ENCODE measurements at places on chromosomes 5 and 9.

DNA sequence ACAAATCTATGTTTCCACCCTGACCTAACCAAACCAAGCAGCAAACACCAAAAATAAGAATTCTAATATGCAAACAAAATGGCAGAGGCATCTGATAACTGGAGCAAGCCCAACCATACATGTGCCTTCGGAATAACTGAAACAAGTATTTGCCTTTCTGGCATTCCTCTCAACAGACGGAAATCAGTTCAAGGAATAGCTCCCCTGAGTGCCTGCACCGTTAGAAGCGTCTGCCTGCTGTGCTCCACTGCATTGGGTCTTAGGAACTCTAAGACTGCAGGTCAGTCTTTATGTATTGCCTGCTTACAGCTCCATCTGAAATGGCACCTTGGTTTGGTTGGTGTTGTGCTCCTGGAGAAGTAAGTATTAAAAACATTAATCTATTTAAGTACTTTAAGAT, 98.5 kb downstream of the MRPS27 start:
- no peak for DNase-seq

DNA sequence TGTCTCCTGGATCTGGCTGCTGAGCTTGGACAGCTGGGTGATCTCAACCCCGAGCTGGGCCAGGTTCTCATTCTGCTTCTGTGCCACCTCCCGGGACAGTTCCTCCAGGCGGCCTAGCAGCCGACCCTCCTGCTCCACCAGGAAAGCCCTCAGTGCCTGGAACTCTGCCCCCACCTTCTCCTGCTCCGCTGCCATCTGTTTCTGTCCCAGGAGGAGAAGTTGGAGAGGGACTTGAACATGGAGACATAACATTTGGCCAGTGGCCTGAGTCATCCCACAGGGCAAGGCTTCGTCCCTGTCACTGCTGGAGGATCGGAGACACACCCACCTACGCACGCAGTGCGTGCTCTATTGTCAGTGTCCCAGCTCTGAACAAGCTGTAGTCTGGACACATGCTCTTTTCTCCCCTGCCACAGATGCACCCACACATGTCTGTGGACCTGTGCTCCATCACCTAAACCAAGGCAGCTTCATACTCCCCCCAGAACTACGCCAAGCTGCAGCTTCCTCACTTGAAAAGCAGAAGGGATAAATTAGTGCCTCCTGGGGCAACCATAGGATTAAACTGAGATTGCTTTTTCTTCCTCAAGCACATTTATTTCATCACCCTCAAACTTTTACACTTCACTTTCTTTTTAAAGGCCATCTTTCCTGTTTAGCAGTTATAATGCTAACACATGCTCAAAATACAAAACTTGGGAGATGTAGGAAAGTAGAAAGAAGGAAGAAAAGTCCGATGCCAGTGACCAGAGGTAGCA, 4.9 kb downstream of the TRIM7 start:
- DNase-seq: no peak

- no peak for DNase-seq
These were observed 25.8 kb upstream of the IFNA14 start for GRCh38 chr9:21265421-21266189.

DNA sequence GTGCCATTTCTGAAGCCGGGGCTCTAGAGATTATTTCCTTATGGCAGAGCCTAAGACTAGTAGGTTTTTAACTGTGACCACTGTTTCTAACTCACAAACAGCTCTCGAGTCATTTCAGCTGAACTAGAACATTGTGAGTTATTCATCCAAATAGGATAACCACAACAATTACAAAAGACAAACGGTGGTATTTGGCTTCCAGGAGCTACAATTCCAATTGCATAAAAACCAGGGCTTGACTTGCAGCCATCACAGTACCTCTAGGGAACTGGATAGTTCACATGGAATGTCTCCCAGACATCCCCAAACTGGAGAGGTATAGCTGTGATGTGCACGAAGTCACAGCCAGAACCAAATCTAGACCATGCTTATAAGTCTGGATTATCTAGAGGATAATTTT, 224.8 kb downstream of the FAM114A2 start:
- no peak for DNase-seq

DNA sequence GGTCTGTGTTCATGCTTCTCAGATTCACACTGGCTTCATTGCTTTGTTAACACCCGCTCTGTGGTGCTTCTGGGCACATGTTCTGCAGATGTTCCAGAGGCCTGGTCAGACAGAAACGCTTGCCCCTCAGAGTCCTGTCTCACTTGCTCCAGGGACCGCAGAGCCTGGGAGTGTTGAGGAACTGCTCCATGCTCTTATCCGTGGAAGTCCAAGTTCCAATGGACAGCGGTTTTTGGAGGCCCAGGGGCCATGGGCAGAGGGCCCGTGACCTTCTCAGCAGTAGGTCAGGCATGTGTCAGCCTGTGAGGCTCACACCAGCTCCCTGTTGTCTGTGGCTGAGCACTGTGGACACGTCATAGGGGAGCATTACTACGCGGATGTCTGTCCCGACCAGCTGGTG, 364.7 kb upstream of the IRX1 start:
- DNase-seq: no peak

GRCh38 chr9:83988411-83988810, 7.8 kb downstream of the RMI1 start:
- DNase-seq: no peak

- DNase-seq: no peak
These were observed 47.1 kb downstream of the SLC38A9 start for GRCh38 chr5:55665065-55665464.

DNA sequence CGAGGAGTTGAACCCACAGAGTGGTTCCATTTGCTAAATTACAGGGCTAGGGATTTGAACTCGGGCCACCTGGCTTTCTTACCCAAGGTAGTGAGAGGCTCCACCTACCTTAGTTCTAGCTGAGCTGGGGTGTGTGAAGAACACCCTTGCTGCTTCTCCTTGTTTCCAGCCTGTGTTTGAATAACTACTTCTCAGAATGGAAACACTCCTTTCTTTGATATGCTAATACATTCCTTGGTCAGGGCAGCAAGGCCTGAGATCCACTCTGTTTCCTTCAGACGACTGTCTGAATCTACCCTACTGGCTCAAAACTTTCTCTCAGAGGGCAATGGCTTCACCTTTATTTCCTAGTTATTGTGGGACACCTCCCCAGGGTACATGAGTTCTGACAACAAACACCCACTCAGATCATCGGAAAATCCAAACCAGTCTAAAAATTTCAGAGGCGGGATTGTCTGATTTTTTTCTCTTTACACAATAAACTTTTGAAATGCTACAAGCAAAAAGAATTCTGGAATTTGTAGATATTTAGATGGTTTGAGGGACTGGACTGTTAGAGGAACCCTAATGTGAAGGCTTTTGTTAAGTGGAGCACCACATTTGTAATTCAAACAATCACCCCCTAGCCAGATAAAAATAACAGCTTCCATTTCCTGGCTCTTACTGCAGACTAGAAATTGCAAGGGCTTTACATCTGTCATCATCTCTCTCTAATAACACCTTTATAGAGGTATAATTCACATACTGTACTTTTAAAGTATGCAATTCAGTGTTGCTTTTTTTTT, 4.0 kb upstream of the ATP6V1G1 start:
- DNase-seq: no peak

DNA sequence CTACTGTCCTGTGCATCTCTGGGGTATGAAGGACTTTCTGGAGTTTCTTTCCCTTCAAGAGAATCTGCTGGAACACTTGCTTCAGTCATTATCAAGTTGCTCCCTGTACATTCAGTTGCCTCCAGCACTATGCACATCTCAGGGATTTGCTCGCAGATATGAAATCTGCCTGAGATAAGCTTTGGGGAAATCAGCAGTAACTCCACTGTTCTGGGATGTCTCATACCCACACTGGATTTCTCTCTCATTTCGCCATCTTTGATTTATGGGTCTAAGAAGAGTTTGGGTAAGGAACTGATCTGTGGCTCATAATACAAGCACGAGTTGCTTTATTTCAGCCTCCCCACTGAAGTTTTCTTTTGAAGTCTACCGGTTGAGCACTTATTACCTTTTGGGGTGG, 585.6 kb downstream of the PSAT1 start:
- DNase-seq: no peak

DNA sequence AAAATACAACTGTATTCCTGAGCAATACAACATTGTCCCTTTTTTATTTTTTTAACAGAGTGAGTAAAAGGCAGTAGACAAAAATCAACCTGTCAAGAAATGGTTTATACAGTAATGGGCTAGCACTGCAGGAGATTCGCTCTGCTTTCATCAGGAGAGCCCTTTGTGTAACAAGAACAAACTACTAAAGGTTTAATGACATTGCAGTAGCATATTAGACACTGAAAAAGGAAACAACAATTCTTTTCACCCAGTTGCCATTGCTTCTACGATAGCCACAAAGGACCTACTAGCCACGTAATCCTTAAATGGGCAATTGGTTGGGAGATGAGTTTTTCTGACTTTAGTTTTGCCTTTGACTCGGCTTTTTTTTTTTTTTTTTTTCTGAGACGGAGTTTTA, 319.8 kb upstream of the TRPM3 start:
- no peak for DNase-seq

- DNase-seq: no peak
These were observed 28.1 kb downstream of the KCNMB1 start for GRCh38 chr5:170361116-170361515.

GRCh38 chr9:14153310-14153720, 160.6 kb downstream of the NFIB start:
- DNase-seq: no peak

- no peak for DNase-seq
These were observed 59.4 kb upstream of the SARDH start for GRCh38 chr9:133797406-133798105.

DNA sequence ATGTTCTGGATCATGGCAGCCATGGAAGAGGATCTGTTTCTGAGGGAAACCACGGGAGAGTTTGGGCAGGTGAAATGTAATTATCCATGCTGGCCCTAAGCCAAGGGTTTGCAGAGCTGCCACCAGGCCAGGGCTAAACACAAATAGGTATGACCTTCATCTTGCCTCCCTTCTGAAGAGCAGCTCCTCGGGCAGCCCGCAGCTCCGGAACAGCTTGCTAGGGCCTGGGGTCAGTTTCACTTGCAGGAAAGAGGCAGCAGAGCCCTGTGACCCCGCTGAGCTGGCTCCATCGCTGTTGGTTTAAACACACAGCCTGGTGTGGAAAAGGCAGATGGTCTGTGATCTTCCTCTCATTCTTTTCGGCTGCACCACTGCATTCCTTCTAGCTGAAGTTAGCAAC, 141.4 kb downstream of the TMEM38B start:
- DNase-seq: no peak

GRCh38 chr5:136642976-136643375, 277.6 kb upstream of the TRPC7 start:
- no peak for DNase-seq

DNA sequence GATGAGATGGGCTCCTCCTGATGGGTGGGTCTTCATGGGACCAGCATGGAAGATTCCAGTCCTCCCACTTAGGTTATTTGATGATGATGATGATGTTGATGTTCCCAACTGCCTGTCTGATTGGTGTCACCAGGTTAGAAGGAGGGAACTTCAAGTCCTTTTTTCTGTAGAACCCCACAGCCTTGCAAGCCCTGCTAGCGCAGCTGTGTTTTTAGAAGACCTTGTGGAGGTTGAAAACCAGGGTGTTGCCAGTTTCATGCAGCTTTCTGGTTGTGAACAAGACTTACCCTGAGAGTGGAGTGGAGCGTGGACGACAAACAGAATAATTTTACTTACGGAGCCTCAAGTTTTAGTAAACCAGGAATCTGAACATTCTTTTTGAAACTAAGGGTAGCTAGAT, 83.0 kb downstream of the TRIO start:
- no peak for DNase-seq

DNA sequence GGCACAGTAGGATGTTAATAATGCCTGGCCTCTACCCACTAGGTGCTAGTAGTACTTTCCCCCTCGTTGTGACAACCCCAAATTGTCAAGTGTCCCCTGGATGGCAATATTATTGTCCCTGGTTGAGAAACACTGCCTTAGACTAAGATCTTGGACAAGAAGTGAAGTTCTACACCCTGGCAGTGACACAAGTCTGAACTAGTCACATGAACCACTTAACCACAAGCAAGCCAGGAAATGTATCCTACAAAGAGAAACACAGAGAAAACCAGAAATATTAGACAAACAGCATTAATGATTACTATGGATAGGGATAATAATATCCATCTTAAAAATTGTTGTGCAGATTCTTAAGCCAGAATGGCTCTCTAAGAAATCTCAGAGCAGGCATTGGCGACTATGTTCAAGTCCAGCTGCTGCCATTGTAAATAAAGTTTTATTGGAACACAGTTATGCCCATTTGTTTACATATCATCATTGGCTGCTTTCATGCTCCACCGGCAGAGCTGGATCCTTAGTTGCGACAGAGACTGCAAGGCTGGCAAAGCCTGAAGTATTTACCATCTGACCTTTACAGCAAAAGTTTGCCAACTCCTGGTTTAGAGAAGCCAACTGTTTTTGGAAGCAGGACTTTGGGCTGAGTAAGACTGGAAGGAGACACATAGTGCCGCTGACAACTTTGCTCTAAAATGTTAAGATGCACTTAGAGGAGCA, 80.8 kb downstream of the NTRK2 start:
- DNase-seq: no peak

DNA sequence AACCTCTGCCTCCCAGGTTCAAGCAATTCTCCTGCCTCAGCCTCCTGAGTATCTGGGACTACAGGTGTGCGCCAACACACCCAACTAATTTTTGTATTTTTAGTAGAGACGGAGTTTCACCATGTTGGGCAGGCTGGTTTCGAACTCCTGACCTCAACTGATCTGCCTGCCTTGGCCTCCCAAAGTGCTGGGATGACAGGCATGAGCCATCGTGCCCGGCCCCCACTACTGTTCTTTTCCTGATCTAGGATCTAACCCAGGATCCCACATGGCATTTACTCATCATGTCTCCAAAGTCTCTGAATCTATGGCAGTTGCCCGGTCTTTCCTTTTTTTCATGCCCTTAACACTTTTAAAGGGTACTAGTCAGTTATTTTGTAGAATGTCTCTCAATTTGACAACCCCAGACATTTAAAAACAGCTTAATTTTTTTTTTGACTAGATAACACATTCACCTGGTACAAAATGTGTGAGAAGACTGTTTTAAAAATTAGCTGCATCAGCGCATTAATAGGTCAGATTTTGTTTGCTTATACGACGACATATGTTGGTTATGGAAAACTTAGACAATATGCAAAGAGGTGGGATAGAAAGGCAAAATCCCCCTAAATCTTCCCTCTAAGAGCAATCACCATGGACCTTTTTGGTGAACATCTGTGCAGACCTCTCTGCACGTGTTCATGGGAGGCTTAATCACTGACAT, 46.5 kb downstream of the STOM start:
- DNase-seq: no peak

DNA sequence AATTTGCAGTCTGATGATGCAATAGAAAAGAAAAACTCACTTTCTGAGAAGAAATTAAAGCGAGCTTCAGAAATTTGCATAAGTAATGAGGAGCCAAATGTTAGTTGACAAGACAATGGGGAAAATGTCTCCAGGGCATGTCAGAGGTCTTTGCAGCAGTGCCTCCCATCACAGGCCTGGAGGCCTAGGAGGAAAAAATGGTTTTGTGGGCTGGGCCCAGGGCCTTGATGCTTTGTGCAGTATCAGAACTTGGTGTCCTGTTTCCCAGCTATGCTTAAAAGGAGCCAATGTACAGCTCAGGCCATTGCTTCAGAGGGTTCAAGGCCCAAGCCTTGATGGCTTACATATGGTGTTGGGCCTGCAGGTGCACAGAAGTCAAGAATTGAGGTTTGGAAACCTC, 298.4 kb downstream of the SMARCA2 start:
- no peak for DNase-seq

All from activated CD4-positive, alpha-beta T cell treated with anti-CD3 and anti-CD28 coated beads, Interleukin-2, amount 50 U/mL, for 48 hours (primary cell).